Left lung (tissue), 14 donors: ENCODE measurements at places on chromosomes 13 and 19. TPM values are rescaled to one million over a fixed set of nuclear protein-coding genes. Genes with fewer than 3 reads are reported as not detected.

The PTH2 gene
- total RNA-seq: not detected

The GSK3A gene
- total RNA-seq: 33.4 TPM

DNA sequence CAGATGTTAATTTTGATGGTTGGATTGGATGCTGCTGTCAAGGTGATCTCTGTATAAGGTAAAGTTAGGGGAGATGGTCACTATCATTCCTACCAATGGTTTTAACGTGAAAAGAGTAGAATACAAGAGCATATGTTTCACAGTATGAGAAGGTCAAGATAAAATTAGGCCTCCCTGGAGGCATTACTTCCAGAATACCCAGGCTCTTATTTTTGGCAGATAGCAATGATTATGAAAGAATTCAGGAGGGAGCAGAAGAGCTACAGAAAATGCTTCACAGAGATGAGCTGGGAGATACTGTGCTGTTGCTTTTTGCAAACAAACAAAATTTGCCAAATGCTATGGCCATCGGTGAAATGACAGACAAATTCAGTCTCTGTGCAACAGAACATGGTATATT lies 547.5 kb upstream of the SPRY2 start:
- DNase-seq: no peak

The LPAR2 gene
- 16.1 TPM for total RNA-seq

DNA sequence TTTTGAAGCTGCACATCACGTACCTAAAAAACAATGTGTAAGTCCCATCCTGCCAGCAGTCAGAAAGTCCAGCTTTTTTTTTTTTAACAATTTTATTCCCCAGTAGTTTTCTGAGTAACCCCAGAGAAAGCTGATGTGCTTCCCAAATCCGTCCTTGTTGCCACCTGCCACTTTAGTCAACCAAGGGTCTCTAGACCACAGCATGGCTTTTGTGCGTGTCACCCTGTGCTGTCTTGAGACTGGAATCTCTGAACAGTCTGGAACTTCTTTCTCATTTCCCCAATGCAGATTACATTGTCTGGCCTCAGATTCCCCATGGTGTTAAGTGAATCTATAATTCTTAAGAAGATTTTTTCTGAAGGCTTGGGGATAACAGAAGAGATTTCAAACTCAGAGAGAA lies 289.2 kb upstream of the KLF12 start:
- DNase-seq: no peak

GRCh38 chr13:49530457-49530856 lies 34.7 kb downstream of the PHF11 start:
- no peak for DNase-seq
